SK-MEL-5 (cell line): ENCODE measurements at places on chromosomes 12 and 14.

DNA sequence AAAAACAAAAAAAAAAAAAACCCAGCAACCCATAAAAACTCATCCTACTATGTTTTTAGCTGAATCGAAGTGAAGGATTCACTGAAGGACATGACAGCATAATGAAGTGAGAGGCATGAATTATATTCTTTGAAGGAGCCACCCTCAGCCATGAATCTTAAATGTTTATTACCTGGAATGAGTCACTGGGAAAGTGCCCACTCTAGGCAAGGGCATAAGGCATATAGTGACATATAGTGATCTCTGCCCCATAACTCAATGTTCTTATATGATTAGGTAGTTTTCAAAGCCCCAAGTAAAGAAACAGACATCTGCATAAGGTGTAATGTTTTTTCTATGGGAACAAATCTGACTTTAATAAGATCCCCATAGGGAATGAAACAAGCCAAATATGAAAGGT lies 79.9 kb downstream of the MDGA2 start:
- no peak for DNase-seq

GRCh38 chr12:132429946-132430643 lies 59.9 kb upstream of the FBRSL1 start:
- no peak for DNase-seq

DNA sequence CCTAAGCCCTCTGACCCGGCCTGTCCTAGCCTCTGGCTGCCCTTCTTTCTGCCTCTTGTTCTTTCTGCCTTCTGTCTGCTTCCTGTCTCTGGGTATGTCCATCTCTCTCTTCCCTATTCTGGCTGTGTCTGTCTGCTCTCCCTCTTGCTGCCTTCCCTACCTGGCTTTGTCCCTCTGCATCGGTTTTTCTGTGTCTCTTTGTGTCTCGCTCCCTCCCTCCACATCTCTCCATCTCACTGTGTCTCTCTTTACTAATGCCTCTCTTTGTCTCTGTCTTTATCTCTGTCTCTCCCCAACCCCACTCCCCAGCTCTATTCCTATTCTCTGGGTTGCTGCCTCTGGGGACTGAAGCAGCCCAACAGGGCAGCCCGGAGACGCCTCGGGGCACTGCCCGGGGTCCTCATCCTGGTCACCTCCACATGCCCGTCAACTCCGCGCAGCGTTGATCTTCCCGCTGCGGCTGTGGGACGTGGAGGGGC lies 10.1 kb downstream of the SHMT2 start:
- DNase-seq, result no peak

- no peak for DNase-seq
These were observed 3.8 kb upstream of the B3GNT4 start for GRCh38 chr12:122199484-122200355.

DNA sequence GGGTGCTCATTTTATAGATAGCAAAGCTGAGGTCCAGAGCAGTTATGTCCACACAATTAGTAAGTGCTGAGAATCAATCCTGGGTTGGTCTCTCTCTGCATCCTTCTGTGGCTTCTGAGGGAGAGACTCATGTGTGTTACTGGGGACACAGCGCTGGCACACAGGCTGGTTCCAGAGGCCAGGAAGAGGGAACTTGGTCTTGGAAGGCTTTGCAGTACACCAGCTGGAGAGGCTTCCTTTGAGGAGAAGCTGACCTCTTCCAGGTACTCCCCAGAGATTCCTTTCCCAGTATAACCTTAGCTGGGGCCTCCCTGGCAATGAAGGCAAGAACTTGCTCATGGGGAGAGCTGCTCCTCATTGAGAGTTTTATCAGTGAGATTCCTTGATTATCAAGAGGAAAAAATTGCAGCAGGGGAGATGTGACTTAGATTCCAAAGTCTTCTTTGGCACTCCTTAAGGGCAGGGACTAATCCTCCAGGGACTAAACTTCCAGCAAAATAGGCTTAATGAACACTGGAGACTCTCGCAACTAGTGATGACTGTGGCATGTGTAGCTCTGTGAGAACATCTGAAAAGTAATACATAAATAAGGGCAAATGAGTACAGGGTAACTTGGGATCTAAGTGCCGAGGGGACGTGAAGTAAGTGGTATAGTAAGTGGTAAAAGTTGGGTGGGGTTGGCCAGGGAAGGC lies 13.9 kb upstream of the KRT80 start:
- DNase-seq, result no peak

GRCh38 chr14:94348836-94349235 lies 25.7 kb upstream of the SERPINA6 start:
- DNase-seq, result no peak

- no peak for DNase-seq
These were observed 380.8 kb upstream of the RGS6 start for GRCh38 chr14:71551291-71551950.

DNA sequence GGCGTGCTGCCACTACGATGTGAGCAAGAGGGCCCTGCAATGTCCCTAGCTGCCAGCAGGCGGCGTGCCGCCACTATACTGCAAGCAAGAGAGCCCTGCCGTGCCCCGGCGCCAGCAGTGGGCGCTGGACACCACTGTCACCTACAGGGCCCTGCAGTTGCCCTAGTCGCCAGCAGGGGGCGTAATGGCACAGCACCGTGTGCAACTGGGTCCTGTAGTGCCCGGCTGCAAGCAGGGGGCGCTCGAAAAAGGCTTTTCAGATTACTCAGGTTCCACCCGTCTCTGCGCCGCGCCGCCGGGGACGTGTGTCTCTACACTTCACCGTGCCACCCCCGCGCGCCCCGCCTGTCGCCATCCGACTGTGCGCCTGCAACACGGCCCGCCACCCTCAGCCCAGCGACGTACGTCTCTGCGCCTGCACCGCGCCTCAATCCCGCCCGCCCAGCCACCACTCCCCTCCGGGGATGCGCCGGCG lies 1356.9 kb downstream of the TMEM121 start:
- DNase-seq, result peak; percentile 20

DNA sequence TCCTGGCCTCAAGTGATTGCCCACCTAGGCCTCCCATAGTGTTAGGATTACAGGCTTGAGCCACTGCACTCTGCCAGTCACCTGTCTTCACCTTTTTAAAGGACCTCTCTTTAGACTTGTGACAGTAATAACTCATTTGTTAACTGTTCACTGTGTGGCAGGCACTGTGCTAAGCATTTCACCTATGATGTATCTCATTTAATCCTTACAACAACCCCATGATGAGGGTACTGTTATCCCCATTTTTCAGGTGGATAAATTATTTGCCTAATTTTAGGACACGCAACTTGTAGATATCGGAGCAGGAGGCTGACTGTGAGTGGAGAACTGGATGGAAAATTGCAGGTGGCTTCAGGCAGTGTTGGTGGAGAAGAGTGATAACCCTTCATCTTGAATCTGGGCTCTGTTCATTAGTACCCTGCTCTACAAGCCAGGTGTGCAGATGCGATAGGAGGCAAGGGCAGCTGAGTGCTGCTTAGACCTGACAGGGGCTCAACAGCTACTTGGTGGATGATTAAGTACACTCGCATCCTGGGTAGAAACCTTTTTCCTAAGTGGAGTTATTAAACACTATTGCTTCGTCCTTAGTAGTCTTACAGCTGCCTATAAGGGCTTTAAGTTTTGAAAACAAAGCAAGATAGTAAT lies 2.7 kb downstream of the TCTN1 start:
- no peak for DNase-seq

DNA sequence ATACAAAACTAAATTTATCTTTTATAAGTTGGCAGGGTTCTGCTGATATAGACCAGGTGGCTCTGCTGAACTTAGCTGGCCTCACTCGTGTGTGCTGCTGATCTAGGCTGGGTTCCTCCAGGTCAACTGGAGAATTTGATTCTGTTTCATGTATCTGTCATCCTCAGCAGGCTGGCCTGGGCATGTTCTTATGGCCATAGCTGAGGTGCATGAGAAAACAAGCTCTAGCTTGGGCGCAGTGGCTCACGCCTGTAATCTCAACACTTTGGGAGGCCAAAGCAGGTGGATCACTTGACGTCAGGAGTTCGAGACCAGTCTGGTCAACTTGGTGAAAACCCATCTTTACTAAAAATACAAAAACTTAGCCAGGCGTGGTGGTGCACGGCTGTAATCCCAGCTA lies 24.3 kb upstream of the BCL2L14 start:
- DNase-seq, result no peak

DNA sequence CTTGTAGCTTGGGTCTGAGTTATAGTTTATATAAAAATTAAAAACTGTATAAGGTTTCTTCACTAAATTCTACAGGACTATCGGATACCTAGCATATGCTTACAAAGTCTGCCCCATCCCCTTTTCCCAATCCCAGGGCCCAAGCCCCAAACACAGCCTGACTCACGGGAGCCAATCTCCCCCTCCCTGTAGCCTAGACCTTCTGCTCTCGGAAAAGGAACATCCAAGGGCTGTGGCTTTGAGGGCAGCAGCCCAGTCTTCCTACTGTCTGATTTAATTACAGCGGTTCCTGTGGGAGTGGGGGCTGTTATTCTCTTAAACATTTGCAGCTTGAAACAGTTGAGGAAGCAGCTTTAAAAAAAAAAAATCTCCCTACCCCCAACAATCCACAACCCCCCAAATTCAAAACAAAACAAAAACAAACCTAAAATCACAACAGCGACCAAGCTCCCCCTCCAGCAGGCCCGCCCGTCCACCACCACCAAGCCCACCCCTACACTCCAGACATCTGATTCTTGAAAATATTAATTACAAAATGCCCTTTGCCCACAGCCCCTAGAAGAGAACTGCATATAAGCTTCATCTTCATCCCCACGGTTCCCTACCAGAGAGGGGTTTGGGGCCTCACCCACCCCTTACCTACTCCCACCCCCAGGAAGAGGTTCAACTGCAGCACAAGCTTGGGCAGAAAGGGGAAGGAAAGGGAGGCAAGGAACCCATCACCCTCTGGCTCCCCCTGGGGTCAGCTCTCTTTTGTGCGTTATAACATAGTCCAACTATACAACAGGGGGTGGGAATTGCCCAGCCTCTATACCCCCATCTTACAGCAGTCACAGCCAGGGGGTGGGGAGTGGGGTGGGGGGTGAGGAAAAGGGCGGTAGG lies 1.1 kb upstream of the PRKAG1 start:
- DNase-seq, result peak; percentile 64

DNA sequence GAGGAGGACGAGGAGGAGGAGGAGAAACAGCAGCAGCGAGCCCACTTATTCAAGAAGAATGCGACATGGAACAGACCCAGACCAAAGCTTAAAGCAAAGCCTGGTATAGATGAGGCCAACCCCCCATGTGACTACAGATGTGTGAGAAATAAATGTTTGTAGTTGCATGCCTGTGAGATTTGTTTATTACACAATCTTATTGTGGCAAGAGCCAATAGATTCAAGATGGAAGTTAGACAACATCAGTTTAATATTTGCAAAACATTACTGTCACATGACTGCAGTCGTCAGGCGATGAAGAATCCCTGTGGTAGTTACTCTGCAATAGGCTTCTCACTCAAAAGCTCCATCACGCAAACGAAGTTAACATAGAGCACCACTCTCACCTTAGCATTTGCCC lies 17.2 kb upstream of the SLC35F4 start:
- no peak for DNase-seq

- DNase-seq, result no peak
These were observed 1.3 kb downstream of the DDN start for GRCh38 chr12:48997719-48998496.
